Stimulated activated CD4-positive, alpha-beta T cell treated with anti-CD3 and anti-CD28 coated beads, Interleukin-15, amount 100 ng/mL, for 48 hours (primary cell): ENCODE measurements at places on chromosomes 6 and 20.

GRCh38 chr20:58402827-58403226, 13.8 kb downstream of the VAPB start:
- DNase-seq, result no peak

DNA sequence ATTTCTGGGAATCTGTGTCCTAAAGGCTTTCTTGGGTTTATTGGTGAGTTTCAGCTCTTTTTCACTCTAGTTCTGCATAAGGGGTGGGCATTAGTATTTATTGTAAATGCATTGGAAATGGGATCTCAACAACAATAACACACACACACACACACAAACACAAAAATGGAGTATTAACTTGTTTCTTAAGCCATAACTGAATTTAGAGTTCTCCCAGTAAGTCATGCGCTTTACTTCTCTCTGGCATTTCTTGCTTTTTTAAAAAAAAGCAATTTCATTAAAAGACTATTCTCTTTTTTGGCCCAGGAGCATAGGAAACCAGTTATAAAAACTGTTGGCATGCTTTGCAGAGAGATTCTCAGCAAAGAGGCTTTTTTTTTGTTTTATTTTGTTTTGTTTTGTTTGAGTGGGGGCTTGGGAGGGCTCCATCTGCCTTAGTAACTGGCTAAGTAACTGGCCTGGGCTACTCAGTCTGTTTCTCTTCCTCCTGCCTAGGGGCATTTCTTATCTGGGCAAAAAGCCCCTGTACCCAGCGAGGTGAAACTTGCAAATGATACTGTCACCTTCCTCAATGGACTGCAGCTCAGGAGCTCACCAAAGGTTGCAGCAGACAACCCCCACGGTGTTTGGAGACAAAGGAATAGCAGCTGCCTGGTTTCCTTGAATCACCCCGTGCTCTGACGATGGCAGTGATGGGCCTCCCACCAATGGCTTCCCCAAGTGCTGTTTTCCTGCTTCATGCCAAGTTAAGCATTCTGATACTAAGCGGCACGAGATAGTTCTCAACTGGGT, 128.5 kb downstream of the BCAS1 start:
- DNase-seq, result no peak

DNA sequence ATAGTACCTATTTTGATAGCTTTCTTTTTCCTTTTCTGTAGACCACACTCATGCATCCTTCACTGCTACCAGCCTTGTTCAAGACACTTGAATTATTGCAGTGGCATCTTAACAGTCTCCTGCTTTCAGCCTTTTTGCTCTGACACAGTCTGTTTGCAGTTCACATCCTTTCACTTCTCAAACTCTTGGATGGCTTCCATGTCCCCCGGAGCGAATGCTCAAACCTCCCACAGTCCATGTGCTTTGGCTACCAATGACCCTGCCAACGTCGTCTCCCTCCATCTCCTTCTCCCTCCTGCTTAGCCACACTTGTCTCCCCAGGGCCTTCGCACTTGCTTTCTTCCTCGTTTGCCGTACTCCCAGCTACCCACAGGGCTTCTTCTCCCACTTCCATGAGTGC, 270.0 kb upstream of the ZFP64 start:
- no peak for DNase-seq

GRCh38 chr6:26502165-26502564, 2.1 kb downstream of the BTN1A1 start:
- DNase-seq, result no peak

DNA sequence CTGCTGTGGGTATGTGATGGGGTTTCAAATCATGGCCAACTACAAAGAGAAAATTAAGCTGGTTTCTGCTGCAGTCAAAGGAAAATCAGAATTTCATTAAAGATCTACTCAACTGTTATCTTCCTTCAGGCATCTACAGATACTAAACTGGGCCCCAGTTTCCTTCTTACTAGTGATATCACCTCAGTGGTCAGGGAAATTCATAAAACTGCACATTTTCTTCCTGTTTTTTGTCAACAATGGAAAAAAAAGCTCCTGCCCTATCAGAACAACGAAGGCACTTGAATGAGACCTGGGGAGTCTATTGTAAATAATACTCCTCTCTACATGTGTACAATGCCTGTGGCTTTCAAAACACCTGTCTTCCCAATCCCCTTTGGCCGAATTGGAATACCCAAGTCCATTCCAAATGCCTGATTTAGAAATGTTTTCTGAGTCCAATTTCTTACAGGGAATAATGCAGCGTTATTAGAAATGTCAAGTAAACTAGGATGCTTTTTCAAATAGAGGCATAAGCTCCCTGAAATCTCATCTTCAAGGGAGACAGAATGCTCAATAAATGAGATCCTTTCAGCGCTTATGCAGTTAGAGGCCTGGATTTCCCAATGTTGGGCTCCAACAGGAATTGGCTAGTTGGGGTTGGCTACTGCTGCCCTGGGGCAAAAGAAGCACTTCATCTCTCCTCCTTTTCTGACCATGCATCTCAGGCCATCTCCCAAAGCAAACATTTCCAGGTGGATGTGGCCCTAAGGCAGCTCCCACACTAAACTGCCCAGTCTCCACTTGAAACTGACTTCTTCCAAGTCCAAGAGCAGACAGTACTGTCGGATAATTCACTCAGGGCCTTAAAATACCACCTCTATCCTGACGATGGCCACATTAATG, 143.3 kb downstream of the NFATC2 start:
- no peak for DNase-seq

DNA sequence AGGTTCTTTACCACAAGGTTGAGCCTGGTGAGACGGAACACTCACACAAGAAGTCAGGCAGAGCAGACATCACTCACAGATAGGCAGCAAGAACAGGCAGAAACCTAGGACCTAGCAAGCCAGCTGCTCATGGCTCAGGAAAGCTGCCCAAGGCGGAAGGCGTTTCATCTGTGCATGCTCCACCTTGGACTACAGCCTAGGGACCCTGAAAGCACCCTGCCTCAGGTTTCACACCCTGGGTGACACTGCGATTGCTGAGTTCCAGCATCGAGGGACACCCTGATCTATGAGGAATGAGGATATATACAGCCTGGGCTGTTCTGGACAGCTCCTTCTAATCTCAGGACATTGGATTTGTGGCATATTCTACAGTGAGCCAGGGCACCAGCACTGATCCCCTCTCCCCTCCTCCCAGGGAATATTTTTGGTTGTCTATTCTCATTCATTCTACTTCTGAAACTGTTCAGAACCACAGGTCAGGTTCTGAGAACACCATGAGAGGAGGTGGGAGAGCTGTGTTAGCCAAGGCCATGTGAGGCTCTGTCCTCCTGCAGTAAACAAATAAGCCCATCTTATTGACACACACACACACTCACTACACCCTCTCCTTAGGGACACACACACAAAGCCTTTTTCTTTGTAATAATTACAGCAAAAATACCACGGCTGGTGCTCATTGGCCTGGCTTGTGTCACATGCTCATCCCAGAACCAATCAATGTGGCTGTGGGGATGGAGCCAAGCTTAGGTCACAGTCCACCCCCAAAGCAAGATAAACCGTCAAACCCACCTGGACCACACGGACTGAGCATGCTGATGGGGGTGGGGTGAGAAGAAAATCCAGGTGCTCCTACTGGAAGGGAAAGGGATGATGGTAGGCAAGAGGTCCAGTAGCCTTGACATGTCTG, 26.3 kb upstream of the PMEPA1 start:
- DNase-seq, result no peak

- DNase-seq, result peak; percentile 79
These were observed 34.7 kb upstream of the MICB start for GRCh38 chr6:31462964-31463870.

GRCh38 chr20:2248837-2249236, 47.0 kb upstream of the TGM3 start:
- DNase-seq, result no peak

DNA sequence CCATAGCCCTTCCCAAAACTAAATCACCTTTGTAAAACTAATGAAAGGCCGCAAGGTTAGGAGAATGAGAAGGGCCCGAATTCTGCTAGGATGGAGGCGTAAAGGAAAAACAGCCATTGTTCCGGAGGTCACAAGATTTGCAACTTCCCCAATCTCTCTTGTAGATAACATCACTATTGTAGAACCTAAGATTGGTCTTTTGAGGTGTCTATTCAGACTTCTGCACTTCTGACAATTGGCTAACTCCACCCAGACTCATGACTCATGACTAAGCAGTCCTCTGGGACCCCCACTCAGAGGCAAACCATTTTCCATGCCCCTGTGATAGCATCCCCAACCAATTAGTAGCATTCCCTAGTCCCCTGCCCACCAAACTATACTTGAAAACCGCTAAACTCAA, 210.5 kb upstream of the SHLD1 start:
- DNase-seq, result no peak

GRCh38 chr20:17525650-17526049, 5.5 kb downstream of the BFSP1 start:
- DNase-seq, result no peak

GRCh38 chr20:25565578-25566157, 19.7 kb downstream of the NINL start:
- no peak for DNase-seq

DNA sequence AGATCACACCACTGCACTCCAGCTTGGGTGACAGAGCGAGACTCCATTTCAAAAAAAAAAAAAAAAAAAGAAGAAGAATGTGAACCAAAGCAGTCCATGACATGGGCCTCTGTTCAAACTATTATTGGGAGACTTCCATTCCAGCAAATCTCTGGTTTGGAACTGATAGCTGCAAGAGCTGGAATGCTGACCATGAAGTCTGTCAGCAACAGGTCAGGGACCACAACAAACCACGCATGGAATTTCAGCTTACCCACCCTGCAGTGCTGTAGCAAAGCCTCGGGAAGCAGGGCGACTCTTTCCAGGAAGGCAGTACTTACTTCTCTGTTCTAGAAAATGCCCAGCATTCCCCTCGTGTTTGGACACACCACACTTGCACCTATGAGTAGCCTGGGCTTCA, 34.1 kb upstream of the TBC1D7 start:
- no peak for DNase-seq

- no peak for DNase-seq
These were observed 536.5 kb upstream of the MARCKS start for GRCh38 chr6:113320653-113321052.

DNA sequence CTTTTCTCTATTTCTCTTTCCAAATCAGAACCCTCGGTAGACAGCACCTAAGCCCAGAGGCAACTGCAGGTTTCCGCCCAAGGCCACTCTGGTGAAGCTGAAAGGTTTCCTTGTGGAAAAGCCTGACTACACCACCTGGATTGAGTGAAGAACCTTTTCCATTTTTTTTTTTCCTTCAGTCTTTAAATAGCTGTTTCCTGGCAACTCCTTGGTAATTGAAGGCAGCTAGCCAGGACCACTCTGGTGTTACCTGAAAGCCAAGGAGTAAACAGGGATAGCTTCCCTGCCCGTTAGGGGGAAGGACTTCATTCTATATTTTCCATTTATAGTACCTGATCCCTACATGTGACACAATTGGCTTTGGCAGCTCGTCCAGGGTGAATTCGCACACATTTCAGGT, 1238.4 kb downstream of the GRIK2 start:
- no peak for DNase-seq

DNA sequence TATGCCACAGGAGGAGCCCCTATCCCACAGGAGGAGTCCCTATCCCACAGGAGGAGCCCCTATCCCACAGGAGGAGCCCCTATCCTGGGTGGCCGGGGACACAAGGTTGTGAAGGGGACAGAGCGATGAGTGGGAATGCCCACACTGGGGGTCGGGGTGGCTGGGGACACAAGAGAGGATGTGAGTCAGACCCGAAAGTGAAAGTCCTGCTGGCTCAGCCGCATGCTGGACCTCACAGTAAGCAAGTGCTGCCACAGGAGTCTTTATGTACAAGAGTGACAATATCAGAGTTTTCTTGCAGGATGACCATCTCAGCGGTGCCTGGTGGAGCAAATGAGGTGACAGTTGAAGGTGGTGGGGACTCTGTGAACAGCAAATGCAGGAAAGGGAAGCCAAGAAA, 93.7 kb downstream of the PSMB1 start:
- DNase-seq, result no peak

- no peak for DNase-seq
These were observed 24.1 kb upstream of the SRF start for GRCh38 chr6:43146709-43147688.

DNA sequence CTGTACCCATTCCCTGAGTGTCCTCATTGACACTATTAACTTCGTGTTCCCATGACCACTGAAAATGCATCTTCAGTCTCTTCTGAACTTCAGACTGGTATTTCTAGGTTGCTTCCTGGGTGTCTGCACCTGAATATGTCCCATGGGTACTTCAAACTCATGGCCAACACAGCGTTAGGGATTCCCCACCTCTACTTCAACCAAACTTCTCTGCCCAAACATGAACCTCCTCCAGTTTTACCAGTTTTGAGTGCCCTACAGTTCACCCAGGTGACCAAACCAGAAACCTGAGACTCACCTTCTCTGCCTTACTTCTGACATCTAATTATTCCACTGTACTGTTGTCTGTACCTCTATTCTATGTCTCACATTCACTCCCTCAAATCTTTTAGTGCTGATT, 99.5 kb upstream of the SUPT3H start:
- DNase-seq, result no peak

- DNase-seq, result no peak
These were observed 184.2 kb upstream of the MAN1A1 start for GRCh38 chr6:119533603-119534279.

- no peak for DNase-seq
These were observed 6.6 kb upstream of the SAMHD1 start for GRCh38 chr20:36957875-36958667.

- peak; percentile 52 for DNase-seq
These were observed 48.4 kb downstream of the CEP43 start for GRCh38 chr6:167047554-167047953.

GRCh38 chr6:107716688-107717089, 107.4 kb downstream of the SCML4 start:
- DNase-seq, result peak; percentile 66

DNA sequence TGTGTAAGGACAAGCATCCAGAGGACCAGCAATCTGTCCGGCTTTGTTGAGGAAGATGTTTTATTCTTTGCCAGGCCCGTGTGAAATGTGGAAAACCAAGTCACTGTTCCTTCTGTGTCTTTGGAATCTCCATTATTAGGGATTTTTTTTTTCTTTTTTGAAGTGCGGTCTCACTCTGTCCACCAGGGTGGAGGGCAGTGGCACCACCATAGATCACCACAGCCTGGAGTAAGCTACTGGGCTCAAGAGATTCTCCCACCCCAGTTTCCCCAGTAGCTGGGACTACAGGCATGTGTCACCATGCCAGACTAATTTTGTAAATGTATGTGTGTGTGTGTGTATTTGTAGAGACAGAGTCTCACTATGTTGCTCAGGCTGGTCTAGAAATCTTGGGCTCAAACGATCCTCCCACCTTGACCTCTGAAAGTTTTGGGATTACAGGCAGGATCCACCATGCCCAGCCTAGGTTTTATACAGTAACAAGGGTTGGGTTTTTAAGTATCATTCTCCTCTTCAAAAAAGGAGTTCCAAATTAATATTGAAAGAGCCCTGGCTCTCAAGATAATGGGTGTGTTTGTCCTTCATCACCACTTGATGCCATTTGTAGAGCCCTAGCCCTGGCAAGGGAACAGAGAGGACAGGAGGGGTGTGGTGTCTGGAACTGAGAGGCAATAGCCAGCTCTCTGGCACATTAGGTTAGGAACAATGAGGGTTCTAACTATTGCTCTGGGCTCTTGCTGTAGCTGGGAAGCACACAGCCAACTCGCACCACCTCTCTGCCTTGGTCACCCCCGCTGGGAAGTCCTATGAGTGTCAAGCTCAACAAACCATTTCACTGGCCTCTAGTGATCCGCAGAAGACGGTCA, 3.1 kb downstream of the LAMP5 start:
- no peak for DNase-seq

- DNase-seq, result no peak
These were observed 12.5 kb downstream of the ID1 start for GRCh38 chr20:31617432-31618104.

- no peak for DNase-seq
These were observed 3.1 kb upstream of the NKX2-2 start for GRCh38 chr20:21516861-21517565.
